ENCODE measurements at places on chromosomes 4 and X.

DNA sequence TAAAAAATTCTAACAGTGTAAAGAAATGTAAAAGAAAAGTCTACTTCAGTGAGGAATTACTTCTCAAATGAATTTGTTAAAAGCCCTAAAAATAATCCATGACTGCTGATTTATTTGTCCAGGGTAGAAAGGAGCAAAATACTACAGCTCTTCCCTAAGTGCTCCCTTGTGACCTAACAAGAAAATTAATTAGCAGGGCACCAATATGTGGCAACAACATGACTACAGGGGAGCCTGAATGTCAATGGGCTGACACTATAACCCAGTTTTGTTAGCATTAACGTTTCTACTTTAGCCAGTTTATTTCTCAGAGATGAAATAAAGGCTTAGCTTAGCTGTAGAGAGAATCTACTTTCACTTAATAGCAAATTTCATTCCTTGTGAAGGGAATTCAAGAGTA lies 918.9 kb upstream of the EPHA5 start:
- no peak for DNase-seq

GRCh38 chr4:25211721-25212120 lies 22.1 kb upstream of the PI4K2B start:
- no peak for DNase-seq

GRCh38 chr4:173264684-173265185 lies 69.4 kb downstream of the HMGB2 start:
- peak; percentile 75 for DNase-seq

DNA sequence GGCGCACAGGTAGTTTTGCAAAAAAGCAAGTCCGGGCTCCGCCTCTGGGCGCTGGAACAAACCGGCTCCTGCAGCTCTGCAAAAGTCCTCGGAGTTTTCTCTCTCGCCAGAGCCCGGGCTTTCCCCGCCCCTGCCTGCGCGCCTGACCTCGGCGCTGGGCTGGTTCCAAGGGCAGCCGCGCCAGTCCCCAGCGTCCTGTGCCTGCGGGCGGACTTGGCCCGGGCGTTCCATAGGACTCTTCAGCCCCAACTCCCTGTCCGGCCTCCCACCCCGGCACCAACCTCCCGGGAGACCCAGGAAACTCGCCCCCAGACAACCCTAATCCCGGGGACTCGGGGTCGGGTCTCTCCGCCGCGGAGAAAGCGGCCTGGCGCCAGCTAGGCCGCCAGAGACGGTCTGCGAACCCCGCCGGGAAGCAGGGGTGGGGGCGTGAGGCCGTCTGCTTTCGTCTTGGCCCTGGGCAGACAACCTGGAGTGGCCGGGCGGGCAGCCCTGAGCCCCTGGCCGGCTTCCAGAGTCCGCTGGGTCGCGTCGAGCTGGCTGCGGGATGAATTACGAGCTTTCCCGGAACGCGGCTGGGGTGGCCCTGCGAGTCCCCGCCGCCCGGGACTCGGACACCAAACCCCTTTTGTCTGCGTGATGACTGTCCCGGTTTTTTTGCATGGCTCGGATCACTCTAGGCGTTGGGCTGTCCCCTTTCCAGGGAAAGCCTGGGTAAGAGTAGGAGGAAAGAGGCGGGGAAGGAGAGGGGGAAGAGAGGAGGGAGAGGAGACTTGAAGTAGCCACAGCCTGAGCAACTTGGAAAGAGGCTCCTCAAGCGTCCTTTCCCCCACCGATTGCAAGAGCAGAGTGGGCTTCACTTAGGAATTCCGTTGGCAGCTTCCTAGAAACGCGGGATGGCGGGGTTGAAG lies 916 bp downstream of the MXRA5 start:
- no peak for DNase-seq

- no peak for DNase-seq
These were observed 47.9 kb downstream of the CXCL1 start for GRCh38 chr4:73917081-73917501.

- no peak for DNase-seq
These were observed 743.7 kb downstream of the C4orf33 start for GRCh38 chr4:129839687-129840086.

GRCh38 chr4:74202062-74202586 lies 44.2 kb downstream of the MTHFD2L start:
- no peak for DNase-seq

GRCh38 chr4:38058151-38058550 lies 98.0 kb downstream of the PTTG2 start:
- no peak for DNase-seq

DNA sequence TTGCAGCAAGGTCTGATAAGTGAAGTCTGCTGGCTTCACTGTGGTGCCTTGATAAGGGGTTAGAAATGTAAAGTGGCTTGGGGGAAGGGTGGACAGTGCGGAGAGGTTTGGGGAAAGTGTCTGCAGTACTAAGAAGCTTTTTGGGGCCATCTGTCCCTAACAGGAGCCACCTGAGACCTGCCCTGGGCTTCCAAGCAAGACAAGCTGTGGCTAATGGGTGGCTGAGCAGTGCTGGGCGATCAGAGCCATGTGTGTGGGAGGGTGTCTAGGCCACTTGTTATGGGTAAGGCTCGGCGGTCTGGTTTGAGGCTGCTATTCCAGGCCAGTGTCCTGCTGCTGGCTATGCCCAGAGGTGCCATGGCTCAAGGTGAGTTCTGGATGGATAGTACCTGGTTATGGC lies 185.4 kb upstream of the MTMR8 start:
- DNase-seq, result no peak

DNA sequence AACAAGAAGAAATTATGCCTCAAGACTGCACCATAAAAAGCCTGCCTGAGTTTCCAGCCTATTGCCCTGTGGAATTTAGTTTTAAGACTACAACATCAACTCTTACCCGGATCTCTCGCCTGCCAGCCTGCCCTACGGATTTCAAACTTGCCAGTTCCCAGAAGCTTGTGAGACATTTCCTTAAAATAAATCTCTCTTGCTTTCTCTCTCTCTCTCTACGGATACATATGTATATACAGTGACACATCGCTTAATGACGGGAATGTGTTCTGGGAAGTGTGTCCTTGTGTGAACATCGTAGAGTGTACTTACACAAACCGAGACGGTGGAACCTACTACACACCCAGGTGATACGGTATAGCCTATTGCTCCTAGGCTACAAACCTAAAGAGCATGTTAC lies 79.5 kb downstream of the CLNK start:
- DNase-seq, result no peak

DNA sequence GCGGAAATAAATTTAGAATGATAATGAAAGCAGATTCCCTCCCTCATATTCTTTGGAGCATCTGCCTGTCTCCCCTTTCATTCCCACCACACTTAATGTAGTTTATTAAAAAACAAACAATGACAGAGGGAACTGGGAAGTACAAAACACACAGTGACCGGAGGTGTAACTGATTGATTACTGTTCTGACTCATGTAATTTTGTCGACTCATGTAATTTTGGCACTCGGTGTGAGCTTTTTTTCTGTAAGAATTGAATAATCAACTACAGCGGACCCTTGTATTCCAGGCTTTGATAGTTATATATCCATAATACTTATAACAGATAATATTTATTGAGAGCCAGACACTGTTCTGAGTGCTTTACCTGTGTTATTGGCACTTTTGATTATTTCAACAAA lies 110.4 kb downstream of the PALLD start:
- DNase-seq, result no peak

- no peak for DNase-seq
These were observed 185.9 kb downstream of the SLC4A4 start for GRCh38 chr4:71524756-71525155.

GRCh38 chr4:108813261-108813660 lies 50.4 kb upstream of the ETNPPL start:
- DNase-seq, result no peak

Measured in KBM-7 (cell line).